RWPE1 (cell line): ENCODE measurements at places on chromosomes 2 and 18.

GRCh38 chr18:30623401-30624065, 419.0 kb downstream of the DSC3 start:
- no peak for DNase-seq

DNA sequence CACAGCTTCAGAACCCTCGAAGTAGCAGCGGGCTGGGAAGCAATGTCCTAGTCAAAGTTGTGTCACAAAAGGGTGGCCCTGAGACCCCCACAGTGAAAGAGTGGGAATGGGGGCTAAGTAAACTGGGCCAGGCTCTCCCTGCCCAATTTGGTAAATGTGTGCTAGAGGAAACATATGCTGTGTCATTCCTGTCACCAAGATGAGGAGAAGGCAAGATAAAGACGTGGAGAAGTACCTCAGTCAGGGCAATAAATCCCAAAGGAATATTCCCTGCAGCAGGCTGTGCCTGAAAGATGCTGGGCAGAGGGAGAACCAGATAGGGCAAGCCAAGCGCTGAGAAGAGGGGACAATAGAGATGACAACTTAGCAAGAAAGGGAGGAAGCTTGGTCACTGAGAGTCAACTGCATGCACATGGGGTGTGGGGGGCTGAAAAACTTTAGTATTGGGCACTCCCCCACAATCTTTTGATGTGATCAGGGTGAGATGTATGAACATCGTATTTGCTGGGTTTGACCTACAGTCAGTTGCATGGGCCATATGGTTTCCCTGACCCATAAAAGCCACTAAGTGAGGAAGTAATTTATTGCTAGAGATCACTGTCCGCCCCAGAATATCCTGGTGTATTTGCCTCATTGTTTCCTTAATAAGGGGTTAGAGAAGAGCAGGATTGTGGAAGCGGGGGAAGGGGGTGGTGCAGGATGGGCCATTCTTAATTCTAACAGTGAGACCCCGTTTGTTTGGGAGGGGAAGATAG, 49.9 kb upstream of the CXCR4 start:
- DNase-seq, result no peak

DNA sequence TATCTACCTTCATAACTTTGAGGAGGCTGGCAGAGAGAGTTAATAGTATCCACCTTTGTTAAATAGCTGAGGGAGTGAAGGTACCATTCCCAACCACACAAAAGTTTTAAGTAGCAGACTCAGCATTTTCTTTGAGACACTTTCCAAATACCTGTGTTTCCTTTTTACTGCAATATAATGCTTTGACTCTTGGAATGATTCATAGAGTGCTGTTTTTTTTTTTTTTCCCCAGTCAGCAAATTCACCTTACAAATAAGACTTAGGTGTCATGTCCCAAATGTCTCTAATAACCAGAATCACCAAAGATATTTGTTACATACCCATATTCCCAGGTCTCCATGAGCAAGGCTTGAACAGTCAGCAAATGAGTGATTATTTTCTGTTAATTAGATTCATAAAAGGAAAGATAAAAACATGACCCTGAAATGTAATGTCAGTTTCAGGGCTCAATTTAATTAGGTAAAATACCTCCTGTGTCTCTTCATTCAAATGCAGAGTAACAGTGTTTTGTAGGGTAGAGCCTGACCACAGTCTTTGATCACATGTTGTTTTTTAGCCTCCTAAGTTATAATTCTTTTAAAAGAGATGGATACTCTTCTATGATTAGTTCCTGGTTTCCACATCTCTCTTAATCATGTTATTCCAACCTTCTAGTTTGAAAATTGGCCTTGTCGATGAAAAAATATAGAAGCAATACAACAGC, 39.9 kb downstream of the SLC5A7 start:
- DNase-seq, result no peak

GRCh38 chr2:9222239-9222892, 15.8 kb downstream of the ASAP2 start:
- DNase-seq, result no peak

DNA sequence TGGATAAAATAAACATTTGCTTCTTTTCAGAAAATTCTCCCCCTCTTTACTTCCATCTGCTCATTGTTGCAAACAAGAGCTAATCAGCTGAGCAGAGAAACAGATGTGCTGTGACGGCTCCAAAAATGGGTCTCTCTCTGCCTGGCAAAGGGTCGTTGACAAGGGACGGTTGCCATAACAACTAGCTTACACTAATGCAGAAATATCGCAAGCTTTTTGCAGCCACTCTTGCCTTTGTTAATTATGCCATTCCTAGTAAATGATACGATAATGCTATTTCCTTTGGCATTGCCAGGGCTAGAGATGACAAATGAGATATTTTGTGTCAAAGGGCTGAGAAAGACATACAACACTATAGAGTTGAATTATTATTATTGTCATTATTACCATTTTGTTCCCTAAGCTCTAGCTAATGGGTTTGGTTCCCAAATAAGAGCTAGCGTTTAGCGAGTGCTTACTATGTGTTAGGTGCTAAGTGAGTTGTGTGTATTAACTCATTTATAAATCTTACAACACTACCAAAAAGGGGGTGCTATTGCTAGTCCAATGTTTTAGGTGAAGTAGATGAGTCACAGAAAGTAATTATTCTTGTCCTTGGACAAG, 46.8 kb downstream of the MYO3B start:
- DNase-seq, result no peak

DNA sequence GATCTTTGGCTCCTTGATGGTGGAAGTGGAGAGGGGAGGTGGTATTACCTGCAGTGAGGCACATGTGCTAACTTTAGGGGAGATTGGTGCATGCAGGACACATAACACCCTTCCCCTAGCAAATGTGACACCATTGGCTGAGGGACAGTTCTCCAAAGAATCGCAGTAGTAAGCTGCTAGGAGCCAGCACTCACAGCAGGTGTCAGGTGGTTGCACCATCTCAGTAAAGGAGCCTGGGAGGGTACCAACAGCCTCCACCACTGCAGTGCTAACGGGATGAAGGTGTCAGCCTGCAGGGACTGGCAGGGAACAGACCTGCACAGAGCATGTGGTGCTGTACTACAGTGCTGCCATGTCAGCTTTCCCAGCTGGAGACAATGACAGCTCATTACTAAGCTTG, 127.3 kb upstream of the PIEZO2 start:
- no peak for DNase-seq

- DNase-seq, result no peak
Observed at GRCh38 chr2:218852911-218853667, 6.5 kb upstream of the WNT6 start.

GRCh38 chr2:11683966-11684365, 14.0 kb upstream of the NTSR2 start:
- DNase-seq, result no peak

DNA sequence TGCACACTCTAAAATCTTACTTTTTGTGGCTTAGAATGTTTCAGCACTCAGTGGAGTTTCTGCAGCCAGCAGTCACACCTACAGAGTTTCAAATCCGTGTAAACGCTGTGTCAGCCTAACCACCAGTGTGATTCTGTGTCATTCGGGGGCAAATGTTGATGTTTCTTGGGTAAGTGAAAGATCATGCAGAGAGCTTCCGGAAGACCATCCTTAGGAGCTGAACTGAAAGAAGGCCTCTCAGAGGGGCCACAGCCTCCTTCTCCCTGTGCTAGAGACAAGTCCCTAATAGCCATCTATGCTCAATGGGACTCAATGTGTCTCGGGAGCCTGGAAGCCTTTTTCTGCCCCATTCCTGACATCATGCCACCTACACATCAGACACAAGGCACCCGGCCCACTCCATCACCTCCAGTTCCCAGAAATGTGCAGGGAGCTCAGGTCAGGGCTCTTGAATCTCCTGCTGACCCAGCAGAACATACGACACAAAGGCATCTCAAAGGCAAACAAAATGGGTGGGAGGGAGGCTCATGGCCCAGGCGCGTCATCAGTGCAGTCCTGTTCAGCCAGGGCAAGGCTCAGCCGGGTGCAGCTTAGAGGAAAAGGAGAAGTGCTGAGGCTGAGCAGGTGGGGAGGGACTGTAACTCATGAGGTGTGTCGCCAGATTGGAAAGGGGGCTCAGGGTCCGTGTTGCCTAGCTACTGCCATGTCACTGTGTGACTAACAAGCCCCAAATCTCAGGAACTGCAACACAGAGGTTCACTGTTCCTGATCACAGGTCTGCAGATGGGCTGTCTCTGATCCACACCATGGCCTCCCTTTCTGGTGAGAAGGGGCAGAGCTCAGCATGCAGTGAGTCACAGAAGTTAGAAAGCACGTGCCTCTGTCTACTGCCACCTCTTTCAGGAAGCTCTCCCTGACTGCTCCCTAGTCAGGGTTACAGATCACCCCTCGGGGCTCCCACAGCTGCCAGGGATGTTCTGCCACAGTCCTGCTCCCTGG, 82.0 kb downstream of the SMAD7 start:
- no peak for DNase-seq

- DNase-seq, result no peak
Observed at GRCh38 chr2:237547841-237548416, 18.4 kb upstream of the PRLH start.

DNA sequence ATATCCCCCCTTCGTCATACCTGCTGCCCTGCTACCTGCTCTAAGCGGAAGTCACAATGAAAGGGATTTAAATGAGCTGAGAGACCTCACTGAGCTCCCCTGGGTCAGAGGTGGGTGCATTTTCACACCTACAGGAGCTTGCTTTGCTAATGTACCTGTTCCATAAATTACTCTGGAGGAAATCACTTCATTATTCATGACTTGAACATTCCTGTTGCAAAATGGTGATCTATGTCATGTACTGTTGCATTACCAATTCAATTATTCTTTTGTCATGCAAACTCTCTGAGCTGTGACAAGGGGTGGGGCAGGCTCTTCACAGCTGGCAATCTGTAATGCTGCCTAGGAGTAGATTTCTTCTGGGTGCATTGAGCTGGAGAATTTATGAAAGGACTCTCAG, 761.3 kb downstream of the TSN start:
- no peak for DNase-seq

GRCh38 chr2:33577084-33577483, 22.0 kb downstream of the FAM98A start:
- DNase-seq, result no peak

DNA sequence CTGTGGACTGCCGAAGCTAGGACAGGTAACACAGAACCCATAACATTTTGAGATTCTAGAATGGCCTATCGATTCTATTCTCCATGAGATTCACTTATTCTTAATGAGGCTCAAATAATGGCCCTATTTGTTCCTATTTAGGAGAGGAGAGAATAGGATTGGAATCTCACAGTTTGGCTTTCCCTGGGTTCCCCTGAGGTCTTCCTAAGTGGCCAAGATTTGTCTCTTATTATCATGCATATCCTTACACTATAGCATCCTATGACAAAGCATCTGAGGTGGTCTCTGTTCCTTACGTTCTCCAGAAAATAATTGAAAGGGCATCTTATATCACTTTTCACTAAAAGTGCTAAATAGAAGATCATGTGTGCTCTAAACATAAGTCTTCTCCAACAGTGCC, 9.5 kb downstream of the WDPCP start:
- no peak for DNase-seq

GRCh38 chr2:95530734-95531133, 46.2 kb upstream of the TRIM43B start:
- no peak for DNase-seq

- DNase-seq, result no peak
Observed at GRCh38 chr2:131488306-131489205, 3.6 kb downstream of the MZT2A start.

DNA sequence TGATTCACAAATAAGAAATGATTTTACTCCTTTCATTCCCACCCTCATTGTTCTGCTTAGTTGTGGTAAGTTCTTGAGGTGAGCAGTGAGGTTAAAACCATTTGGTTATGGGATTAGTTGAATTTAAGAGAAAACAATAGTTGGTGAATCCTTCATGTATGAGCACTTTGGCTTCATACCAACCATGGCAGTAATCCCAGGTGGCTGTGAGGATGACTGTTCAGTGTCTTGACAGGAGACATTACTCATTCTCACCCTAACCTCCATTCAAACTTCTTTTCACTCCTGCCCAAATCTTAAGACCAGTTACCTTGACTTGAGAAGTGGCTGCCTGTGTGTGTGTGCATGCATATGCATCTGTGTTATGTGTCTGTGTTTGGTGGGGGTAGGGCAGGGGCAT, 143.1 kb downstream of the SETBP1 start:
- DNase-seq, result peak; percentile 43

DNA sequence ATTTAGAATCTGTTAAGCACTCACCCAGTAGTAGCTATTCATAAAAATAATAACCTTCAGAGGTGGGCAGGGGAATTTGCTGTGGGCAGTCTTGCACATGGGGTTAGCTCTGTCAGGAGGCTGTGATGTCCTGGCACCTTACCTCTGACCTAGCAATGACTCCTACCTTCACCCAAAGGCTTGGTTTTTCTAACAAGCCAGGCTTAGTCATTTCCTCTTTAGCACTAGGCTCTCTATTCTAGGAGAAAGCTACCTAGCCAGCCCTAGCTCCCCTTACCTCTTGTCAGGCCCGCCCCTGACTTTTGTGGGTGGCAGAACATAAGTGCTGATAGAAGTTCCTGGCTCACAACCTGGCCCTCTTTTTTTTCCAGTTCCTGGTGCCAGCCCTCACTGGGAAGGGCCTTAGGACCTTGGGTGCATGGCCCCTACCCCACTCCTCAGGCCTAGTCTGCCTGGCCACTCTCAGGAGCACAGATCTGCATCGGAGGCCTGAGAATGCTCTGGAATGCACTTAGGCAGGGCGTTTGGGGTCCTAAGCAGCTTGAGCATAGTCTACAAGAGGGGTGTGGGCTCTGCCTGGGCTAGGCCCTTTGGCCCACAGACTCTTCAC, 17.7 kb downstream of the CPLX4 start:
- peak; percentile 36 for DNase-seq

- no peak for DNase-seq
Observed at GRCh38 chr18:79314838-79315388, 80.8 kb upstream of the NFATC1 start.

GRCh38 chr2:119692310-119692709, 13.3 kb downstream of the TMEM177 start:
- DNase-seq, result no peak

DNA sequence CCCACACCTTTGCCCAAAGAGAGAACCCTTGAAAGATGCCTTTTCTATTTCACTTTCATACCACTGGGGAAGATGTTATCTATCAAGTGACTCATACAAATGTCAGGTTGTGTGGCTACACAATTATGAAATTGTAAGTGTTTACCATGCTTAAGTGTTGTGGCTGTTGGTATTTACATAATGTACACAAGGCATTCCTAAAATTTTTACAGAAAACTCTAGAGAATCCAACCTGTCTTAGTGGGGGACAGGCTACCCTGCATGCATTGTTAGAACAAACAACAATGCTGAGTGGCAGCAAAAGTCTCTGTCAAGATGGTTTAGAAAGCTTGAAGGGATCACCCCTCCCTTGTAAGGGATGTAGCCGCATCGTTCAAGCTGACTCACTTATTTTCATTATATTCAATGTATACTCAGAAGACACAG, 5.5 kb upstream of the MGAT4A start:
- no peak for DNase-seq

- DNase-seq, result no peak
Observed at GRCh38 chr2:209368406-209368805, 55.4 kb upstream of the MAP2 start.

DNA sequence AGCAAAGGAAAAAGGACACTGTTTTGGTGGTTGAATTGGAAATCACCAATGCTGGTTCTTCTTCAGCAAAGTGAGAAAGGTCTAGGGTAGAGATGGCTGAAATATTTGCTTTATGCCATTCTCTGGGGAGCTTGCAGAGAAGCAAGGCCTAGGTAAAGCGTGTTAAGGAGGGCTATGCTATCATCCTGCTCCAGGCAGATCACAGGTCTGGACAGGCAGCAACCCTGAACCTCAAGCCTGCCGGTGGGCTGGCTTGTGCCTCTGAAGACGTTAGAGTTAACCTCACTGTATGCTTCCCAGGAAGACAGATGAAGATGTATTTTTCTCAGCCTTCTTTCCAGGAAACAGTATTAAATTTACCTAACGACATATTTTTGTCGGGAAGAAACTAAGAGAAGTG, 138.5 kb upstream of the LYPD6 start:
- no peak for DNase-seq
